ENCODE measurements at places on chromosomes 3 and 15. TPM values are rescaled to one million over a fixed set of nuclear protein-coding genes. Genes with fewer than 3 reads are reported as not detected.

The GRM2 gene
- polyA plus RNA-seq: 0.27 TPM

The MB21D2 gene
- 16.7 TPM for polyA plus RNA-seq

The TMEM62 gene
- polyA plus RNA-seq: 18.0 TPM

The HCN4 gene
- polyA plus RNA-seq: 0.93 TPM

The APOD gene
- 9.1 TPM for polyA plus RNA-seq

The MAP6D1 gene
- not detected for polyA plus RNA-seq

The C3orf80 gene
- 0.22 TPM for polyA plus RNA-seq

The C3orf22 gene
- 0.17 TPM for polyA plus RNA-seq

The GPR160 gene
- 37.2 TPM for polyA plus RNA-seq

The ABI3BP gene
- polyA plus RNA-seq: 21.5 TPM

The CYP8B1 gene
- 0.23 TPM for polyA plus RNA-seq

- DNase-seq: no peak
Observed at GRCh38 chr3:113927556-113927955, 20.3 kb upstream of the ZDHHC23 start.

- no peak for DNase-seq
Observed at GRCh38 chr3:10284496-10284895, 8.3 kb downstream of the GHRL start.

DNA sequence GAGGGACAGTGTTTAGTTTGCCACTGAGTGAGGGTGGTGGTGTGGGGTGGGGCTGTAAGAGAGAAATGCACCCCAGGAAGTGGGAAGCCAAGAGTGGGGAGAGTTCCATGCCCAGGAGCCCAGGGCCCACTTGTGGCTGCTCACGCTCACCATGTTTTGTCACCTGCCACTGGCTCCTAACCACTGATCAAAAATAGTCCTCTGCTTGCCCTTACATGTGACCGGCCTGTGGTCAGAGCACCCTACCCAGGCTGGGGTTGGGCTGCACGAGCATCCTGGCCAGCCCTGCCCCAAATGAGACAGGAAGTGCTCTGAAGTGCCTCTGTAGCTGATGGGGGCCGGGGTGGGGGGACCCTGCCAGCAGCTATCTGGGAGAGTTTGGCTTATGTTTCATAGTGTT is 216.3 kb downstream of the RPLP1 start:
- no peak for DNase-seq

DNA sequence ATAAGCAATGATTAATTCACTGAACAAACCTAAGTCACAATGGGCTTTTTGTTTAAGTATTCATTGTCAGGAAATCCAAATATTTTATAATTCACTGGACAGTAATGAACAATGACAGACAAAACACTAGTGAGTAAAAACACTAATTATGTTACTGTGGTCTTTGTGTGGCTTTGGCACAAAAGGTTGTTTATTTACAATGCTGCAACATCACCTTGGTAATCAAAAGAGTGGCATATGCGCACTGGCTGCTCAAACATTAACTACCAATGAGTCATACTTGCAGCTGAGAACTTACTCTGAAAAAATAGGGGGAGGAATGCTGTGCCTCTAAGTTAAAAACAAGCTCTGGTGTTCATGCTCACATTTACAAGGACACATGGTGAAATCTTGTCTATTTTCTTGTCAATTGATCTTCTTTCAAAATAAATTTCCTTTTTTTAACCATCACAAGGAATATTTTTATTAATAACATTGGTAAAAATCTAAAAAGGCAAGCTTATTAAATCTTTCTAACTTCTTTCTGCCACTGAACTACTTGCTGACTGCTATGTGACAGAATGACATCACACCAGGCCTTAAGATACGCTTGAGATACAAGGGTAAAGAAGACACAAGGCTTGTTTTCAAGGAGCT is 85.2 kb upstream of the PPIB start:
- DNase-seq: peak; percentile 57

- DNase-seq: no peak
Observed at GRCh38 chr3:34531156-34531555, 732.7 kb downstream of the PDCD6IP start.

- no peak for DNase-seq
Observed at GRCh38 chr3:101351829-101352228, 31.5 kb upstream of the IMPG2 start.

GRCh38 chr3:129952556-129953355 is 21.8 kb upstream of the TRH start:
- DNase-seq: no peak

DNA sequence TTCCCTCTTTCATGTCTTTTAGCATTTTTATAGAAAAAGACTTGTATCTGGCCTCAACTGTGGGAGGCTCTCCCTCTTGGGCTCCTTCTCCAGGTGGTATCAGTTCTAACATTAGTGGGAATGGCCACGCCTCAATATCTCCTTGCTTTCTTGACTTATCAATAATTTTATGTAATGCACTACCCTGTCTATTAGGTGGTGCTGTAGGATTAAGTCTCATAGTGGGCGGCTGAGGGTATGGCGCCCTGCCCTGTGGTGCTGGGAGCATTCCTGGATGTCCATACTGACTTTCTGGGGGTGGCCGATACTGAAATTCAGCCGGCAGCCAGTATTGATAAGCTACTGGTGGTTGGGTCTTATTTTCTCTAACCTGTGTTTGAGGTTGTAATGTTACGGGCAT is 8.7 kb upstream of the RPUSD3 start:
- DNase-seq: no peak

DNA sequence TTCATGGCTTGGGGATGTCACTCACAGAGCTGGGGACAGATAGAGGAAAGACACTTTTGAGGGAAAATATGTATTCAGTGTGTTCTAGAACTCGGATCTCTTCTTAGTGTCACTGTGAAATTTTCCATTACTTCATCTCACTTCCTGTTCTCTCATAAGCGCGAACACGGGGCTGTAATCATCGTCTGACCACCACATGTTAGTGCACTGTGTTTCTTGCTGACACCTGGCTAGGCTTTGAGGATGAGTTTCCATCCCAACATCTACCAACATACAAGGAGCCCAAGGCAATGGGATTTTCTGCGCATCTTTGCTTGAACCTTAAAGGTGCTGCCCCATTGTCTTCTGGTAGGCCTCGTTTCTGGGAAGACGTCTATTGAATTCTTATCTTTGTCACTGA is 84.0 kb downstream of the LIPC start:
- no peak for DNase-seq

DNA sequence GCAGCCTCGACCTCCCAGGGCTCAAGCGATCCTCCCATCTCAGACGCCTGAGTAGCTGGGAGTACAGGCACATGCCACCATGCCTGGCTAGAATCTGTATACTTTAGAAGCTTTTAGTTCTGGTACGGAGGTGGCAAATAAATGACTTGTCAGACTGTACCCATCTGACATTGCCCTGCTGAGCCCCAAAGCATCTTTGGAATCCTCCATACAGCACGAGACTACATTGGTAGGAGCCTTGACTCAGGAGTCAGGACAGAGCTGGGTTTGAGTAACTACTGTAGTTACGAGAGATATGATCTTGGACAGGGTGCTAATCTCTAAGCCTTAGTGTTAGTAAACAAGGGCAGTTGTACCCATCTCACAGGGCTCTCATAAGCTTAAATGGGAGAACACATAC is 67.8 kb upstream of the NPHP3 start:
- no peak for DNase-seq

DNA sequence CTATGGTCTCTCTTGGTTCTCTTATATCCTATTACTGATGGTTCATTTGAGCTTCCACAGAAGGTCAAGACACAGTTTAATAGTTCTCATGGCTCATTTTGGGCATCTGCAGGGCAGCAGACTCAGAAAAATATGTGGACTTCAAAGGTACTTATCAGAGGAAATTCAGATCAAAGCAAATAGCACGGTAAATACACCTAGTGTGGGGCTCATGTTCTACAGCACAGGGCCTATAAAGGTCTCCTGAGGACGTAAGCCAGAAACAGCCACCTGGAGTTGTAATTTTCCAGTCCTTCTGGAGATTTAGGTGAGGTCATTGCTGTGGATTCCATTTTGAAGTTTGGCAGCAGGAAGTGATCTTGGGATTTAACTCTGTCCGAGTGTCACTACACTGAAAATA is 134.5 kb upstream of the SGO1 start:
- DNase-seq: no peak

DNA sequence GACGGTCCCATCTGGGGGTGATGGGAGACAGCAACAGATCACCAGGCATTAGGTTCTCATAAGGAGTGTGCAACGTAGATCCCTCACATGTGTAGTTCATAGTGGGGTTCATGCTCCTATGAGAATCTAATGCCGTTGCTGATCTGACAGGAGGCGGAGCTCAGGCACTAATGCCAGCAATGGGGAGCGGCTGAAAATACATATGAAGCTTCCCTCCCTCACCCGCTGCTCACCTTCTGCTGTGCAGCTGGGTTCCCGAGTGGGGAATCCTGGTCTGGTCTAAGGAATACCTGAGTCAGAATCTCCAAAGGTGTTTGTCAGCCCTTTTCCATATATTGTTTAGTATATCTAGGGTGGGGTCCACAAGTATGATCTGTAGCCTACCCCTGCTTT is 52.3 kb downstream of the CHD2 start:
- DNase-seq: no peak

DNA sequence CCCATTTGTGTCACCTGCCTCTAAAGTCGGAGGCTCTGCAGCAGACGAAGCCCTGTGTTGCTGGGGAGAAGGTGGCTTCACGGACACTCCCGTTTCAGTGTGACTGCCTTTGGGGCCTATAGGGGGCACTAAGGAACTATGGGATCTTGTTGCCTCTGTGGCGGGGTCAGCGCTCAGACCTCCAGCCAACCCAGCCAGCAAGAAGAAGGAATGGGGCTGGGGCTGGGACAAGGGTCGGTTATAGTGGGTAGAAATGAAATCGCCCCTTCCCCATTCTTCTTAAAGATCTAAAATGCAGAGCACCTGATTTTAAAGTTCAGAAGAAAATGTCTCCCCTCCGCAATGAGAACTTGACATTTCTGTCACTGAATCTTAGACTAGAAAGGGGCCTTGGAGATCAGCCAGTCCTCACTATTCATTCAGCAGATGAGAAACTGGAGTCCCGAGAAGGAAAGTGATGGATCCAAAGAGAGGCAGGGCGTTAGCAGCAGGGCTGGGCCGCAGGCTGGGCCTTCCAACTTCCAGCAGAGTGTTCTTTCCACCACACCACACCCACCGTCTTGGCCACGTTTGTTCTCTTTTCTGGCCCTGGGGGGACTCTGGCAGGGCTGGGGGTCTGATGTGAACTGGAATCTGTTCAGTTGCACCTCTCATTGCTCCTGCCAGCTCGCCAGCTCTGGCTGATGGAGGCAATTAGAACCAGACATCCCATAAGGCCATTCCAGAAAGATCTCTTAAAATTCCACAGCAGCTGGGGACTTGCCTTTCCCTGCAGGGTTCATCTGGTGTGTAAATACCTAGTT is 195.4 kb downstream of the OPA1 start:
- no peak for DNase-seq

GRCh38 chr15:34726406-34727100 is 28.2 kb downstream of the GJD2 start:
- no peak for DNase-seq

- DNase-seq: peak; percentile 33
Observed at GRCh38 chr3:182971637-182972036, 8.7 kb downstream of the DCUN1D1 start.

- DNase-seq: no peak
Observed at GRCh38 chr3:184814214-184814613, 2.2 kb downstream of the VPS8 start.

- no peak for DNase-seq
Observed at GRCh38 chr15:66196602-66197001, 56.9 kb downstream of the MEGF11 start.

DNA sequence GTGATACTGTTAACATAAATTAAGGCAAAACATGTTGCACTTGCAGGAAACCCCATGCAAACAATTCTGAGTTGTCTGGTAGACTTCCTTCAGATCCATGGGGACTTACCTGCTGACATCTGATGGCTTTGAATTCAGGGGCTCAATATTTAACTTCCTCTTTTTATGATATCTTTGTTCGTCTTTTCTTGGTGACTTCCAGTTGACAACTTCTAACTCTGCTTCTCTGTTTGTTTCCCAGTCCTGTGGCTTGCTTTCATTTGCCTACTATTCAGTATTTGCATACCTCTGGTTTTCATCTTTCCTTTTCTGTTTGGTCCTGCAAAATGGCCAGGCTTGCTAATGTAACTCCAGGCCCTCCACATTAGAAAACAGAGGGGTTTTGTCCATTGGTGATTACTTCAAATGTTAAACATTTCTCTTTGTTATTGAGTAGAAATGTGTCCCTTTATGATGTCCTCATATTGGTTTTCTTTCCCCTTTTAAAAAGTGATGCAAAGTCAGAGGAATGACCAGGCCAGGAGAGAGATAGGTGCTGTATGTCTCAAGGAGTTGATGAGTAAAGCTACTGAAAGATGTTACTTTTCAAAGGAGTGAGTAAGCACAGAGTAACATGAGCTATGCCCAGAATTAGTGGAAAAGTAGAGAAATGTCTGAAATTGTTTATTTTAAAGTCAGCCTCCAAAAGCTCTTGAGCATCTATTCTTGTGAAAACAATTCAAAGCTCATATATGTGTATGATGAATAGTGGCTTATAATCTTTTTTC is 335.9 kb downstream of the LPP start:
- DNase-seq: no peak

DNA sequence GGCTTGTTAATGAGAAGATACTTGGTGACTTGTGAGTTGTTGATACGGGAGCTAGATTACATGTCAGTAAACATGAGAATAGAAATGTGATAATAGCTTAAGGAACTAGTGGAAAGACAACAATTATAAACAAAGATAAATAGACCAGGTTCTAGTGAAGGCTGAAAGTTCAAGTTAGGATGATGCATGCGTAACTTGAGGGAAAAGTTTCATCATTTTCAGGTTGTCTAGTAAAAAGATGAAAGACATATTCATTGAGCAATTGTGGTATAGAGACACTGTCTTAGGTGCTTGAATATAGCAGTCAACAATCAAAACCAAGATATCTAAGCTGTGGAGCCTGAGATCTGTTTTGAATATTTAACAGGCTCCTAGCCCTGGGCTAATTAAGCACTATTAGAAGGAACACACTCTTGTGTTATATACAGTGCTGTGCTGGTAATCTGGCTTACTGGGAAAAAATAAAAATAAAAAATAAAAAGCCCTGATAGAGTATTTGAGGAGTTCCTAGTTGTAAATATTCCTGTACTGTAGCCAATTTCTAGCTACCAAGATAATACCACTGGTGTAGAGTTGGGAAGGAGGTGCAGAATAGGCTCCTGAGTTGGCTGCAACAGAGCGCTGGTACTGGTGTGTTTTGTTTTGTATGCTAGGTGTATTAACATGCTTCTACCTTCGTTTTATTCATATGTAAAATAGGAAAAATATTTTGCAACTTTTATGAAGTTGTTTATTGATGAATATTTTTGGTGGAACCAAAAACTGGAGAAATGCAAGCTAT is 68.5 kb downstream of the NLGN1 start:
- DNase-seq: no peak

- DNase-seq: no peak
Observed at GRCh38 chr3:108190346-108190745, 31.9 kb downstream of the IFT57 start.

DNA sequence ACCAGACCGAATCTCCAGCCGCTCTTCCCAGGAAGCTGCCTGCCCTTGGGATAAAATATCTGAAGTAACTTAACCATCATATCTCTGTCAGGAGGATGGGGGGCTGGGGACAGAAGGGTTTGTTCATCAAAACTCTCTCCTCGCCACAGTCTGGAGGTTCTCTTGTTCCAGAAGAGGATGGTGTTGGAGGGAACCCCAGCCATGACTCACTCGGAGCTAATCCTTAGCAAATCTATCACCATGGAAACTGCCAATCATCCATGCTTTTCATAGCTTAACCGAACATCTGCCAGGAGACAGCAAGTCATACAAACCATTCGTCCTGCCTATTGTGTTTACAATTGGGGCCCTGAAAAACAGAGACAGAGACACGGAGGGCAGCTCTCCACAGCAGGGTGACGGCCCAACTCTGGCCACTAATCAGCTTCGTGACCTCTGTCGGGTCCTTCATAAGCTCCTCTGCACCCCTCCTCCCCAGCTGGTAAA is 73.8 kb upstream of the HEG1 start:
- DNase-seq: no peak
